ENCODE measurements at places on chromosomes 11 and 22.

- DNase-seq = no peak
These were observed 30.4 kb upstream of the CD5 start for GRCh38 chr11:61071913-61072312.

GRCh38 chr11:32070692-32071091, 20.2 kb upstream of the RCN1 start:
- no peak for DNase-seq

DNA sequence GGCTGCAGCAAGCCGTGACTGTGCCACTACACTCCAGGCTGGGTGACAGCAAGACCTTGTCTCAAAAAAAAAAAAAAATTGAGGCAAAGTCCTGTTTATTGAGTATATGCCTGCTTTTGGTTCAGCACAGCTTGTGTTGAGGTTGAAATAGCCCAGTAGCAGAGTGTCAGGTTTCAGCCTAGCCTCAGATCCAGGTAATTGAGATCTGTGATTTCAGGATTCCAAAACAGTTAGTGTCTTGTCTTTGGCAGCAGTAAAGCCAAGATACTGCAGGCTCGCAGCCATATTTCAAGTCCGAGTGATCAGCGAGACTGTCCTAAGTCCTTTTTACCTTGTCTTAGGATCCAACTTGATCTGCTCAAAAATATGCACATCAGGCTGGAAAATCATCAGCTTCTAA, 27.0 kb downstream of the CUL5 start:
- no peak for DNase-seq

DNA sequence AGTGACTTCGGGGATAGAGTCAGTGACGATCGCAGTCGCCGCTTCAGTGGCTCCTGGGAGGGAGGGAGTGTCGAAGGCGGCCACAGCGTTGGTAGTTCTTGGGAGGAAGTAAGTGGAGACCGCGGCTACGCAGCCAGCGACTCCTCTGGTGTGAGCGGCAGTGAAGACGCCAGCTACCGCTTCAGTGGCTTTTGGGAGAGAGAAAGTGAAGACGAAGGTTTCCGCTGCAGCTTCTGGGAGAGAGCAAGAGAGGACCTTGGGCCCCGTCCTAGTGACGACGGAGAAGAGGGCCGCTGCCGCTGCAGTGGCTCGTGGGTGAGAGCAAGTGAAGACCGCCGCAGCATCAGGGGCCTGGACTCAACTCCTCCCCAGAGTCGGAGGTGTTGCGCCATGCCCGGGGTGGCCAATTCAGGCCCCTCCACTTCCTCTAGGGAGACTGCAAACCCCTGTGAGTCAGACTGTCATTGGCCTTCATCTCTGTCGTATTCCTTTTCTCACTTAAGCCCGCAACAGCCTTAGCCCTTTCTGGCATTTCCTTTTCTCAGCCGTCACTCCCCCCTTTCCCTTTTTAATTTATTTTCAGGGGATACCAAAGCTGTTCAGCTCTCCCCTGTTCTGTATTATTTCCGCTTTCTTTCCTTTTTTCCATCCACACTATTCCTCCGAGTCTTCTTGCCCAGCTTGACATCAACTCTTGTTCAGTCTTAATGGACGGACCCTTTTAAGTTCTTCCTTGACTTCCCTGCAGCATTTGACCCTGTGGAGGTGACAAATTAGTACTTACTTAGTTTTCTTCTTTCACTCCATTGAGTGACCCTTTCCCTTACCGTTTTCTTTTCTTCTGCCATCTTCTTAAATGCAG, 1.0 kb downstream of the ANKRD42 start:
- peak; percentile 90 for DNase-seq

DNA sequence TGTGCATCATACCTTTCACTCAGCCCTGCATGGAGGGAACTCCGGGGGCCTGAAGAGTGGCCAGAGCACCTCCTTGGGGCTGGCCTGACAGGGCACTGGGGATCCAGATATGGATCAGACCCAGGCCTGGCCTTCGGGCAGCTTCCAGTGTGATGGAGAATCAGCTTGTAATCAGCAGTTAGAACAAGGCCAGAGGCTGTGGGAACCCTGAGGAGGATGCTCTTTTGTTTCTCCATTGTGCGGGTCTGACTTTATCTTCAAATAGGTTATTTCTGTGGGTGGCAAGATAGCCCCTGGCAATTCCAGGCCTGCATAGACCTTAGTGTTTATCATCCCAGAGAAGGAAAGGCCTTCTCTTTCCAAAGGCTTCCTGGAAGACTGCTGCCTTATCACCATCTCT, 12.3 kb downstream of the DGAT2 start:
- DNase-seq = no peak

DNA sequence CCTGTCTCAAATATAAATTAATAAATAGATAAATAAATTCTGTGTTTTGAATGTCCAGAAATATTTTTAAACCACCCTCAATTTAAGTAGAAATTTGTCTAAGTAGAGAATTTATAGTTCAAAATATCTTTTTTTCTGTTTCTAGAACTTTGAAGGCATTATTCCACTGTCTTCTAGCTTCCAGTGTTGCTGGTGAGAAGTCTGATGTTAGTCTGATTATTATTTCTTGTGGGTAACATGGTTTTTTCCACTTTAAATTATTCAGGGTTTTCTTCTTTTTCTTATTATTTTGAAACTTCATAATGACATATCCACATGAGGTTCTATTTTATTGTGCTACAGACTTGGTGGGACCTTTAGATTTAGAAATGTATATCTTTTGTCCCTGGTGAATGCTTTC, 46.4 kb upstream of the HEPHL1 start:
- DNase-seq = no peak

- DNase-seq = peak; percentile 66
These were observed 17.3 kb downstream of the EPS8L2 start for GRCh38 chr11:723120-723883.

DNA sequence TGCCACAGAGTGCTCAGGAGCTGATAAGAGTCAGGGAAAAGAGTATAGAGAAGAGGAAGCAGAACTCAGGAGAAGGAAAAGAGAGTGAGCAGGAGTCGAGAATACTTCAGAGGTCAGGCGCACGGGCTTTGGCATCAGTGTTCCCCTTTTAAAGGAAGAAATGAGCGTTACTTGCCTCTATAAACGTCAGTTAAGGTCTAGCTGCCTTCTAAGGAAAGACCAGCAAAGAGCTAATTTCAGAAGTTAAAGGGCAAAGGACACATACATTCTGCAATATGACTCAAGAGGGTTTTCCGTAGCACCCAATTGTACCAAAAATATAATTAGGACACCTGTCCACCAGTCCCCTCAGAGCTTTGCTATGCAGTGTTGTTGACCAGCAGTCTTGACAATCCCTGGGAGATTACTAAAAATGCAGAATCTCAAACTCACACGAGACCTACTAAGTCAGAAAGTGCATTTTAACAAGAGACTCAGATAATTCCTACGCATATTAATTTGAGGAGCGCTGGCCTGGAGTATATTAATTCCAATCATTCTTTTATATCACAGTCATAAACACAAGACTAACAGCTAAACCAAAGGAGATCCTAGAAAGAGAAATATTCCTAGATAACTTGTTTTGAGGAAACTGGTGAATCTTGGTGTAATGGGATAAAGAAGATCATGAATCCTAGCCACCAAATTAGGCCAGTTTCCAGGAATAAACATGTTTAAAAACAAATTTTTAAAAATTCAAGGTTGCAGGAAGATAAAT, 249.0 kb downstream of the CADM1 start:
- DNase-seq = no peak

DNA sequence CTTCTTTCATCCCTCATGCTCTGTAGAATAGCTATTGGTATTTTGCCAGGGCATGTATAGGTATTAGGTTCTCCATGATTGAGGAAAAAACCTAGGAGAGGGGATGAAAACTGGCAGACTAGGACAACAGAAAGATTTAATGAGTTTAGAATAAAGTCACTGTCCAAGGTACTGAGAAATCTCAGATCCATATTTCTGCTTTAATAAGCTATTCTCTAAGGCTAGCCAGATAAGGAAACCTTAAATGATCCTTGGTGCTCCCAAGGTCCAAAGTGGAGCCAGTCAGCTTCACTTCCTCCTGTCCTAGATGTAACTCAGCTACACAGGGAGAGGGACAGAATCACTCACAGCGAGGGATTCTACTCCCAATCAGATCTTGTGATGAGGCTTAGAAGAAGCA, 13.7 kb upstream of the CSNK2A3 start:
- peak; percentile 8 for DNase-seq

DNA sequence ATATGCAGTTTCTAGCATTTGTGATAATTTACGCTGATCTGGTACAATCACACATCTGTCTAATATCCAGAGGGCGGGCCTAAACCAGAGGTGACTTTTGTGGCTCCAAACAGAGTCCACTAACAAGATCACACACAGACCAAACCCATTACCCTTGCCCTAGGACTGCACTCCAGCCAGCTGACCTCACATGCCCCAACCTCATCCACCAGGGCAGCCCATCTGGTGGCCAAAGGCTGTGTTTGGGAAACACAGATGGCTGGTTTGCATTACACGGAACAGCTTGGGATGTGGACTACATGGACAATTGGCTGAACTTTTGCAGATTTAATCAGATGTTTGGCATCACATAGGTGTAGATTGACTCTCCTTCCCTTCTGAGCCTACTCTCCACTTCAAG, 228.2 kb downstream of the GRIK4 start:
- DNase-seq = no peak

GRCh38 chr11:13837286-13837685, 125.2 kb upstream of the SPON1 start:
- DNase-seq = peak; percentile 78

- DNase-seq = no peak
These were observed 37.6 kb upstream of the CRYBB3 start for GRCh38 chr22:25161916-25162530.

- no peak for DNase-seq
These were observed 1.4 kb downstream of the KCNC1 start for GRCh38 chr11:17735818-17736578.

DNA sequence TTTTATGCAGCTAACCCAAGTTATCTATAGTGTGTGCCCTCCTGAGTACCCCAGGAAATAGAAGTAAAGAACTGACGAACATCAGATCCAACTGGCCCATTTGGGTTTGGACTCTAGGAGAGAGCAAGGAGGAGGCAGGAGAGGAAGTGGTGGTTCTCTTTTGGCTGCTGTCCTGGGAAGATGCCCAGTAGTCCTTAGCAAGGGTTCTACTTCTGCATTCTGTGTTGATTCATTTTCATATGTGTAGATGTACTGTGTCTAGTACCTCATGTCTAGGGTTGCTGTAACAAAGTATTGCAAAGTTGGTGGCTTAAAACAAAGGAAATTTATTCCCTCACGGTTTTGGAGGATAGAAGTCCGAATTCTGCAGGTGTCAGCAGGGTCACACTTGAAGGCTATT, 6.6 kb upstream of the MMP27 start:
- DNase-seq = no peak

- no peak for DNase-seq
These were observed 8.5 kb downstream of the BIK start for GRCh38 chr22:43118953-43119458.

DNA sequence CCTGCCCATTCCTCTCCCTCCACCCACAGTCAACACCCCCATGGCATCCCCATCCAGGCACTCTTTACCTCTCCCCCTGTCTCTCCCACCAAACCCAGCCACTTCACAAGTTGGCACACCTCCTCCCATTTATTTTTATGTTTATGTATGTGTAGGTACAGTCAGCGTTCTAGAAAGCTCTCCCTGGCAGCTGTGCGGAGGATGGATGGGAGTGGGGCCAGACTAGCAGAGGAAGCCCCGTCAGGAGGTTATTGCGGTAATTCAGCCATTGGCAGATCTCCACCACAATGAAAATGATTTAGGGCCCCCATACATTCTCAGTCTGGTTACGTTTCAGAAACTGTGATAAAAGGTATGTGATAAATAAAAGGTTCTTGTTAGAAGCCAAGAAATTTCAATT, 51.3 kb downstream of the BTG4 start:
- no peak for DNase-seq

DNA sequence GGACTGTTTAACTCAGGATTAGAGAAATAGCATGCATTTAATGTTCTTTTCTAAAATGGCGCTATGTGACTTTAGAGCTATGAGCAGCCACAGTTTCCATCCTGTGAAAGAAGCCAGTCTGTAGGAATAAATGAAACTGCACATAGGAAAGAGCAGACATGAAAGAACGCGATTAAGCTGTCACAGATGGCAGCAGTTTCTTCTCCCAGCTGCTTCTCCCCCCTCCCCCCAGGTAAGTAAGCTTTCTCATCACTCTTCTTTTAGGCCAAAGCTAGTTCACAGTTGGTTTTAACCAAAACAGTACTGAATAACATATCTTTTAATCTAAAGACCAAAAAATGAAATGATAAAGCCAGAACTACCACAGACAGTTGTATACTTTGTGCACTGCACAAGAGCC, 266.4 kb downstream of the KCNA4 start:
- DNase-seq = no peak

- no peak for DNase-seq
These were observed 1097.6 kb downstream of the TBC1D22A start for GRCh38 chr22:47859881-47860525.

- DNase-seq = no peak
These were observed 74.8 kb downstream of the MICAL2 start for GRCh38 chr11:12185106-12185690.

DNA sequence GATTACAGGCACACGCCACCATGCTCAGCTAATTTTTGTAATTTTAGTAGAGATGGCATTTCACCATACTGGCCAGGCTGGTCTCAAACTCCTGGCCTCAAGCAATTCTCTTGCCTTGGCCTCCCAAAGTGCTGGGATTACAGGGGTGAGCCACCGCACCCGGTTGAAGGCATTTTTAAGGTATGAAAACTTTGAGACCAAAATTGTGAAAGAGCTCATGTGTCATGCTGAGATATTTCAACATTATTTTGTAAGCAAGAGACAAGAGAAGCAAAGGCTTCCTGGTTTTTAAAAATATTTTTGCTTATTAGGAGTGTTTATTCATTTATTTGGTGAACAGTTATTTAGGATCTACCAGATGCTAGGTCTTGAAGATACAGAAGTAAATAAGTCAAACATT, 6.8 kb downstream of the NHERF4 start:
- DNase-seq = no peak

DNA sequence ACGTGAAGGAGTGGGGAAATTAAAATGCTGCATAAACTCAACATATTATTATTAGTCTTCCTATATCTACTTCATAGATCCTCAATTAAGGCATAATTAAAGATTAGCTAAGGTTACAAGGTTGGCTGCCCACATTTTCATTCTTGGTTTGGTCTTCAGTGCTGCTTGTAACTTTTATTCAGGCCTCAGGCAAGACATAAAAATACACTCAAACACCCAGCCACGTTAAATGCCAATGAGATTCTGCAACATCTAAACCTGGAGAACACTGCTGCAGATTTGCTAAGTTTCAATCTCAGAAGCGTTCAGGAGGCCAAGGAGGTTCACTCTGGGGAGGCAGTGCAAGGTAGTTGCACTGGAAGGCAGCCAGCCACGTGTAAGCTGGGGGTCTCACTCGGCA, 358.7 kb upstream of the NARS2 start:
- DNase-seq = no peak

GRCh38 chr11:17917556-17917955, 95.3 kb downstream of the SERGEF start:
- no peak for DNase-seq

DNA sequence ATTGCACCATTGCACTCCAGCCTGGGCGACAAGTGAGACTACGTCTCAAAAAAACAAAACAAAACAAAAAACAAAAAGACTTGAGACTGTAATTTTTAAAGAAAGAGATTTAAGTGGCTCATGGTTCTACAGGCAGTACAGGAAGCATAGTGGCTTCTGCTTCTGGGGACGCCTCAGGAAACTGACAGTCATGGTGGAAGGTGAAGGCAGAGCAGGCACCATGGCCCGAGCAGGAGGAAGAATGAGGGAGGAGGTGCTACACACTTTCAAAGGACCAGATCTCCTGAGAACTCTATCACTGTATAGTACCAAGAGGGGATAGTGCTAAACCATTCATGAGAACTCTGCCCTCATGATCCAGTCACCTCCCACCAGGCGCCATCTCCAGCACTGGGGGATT, 52.0 kb downstream of the CBL start:
- no peak for DNase-seq

GRCh38 chr11:62411524-62411923, 7.3 kb upstream of the SCGB1A1 start:
- no peak for DNase-seq
